ENCODE measurements at places on chromosomes 1 and 21. TPM values are rescaled to one million over a fixed set of nuclear protein-coding genes. Genes with fewer than 3 reads are reported as not detected.

Gene CNR2
- not detected for total RNA-seq

GRCh38 chr21:34933609-34934335 is 115.3 kb downstream of the RUNX1 start:
- H3K4me1 ChIP-seq = no peaks in the 10 kb centered on the region
- H3K4me3 ChIP-seq = no peak overlapping the region
- H3K36me3 ChIP-seq = no peaks in the 10 kb centered on the region
- H3K27me3 ChIP-seq = no peaks in the 10 kb centered on the region
- no peak overlapping the region for H3K27ac ChIP-seq

Gene THEM5
- total RNA-seq = not detected

DNA sequence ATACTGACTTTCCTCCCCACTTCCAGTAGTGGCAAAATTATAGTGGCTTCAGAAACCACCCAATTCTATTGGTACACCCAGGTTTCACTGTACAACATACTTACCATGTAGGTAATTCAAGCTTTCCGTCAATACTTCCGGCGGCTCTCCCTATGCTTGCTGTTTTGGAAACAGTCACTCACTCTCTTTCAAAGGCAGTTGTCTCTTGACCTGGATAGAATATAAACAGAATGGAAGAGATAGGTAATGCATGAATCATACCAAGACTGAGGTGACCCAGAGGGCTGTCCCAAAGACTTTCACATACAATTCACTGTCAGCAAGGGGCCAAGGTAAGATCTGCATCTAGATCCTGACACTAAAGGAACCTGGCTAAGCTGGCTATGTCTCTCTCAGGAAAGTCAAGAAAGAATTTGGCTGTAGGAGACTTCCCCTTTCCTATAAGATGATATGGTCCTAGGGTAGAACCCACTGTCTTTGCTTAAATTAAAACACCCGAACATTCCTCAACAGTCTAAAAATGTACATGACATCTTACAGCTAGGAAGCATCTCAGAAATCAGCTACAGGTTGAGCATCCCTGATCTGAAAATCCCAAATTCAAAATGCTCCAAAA is 59.6 kb downstream of the LUZP1 start:
- no peak for DNase-seq
- H3K4me1 ChIP-seq = no peaks in the 10 kb centered on the region

- H3K4me1 ChIP-seq = no peaks in the 10 kb centered on the region
- H3K27me3 ChIP-seq = no peaks in the 10 kb centered on the region
- H3K36me3 ChIP-seq = no peaks in the 10 kb centered on the region
- no peak overlapping the region for H3K4me3 ChIP-seq
- no peak overlapping the region for H3K27ac ChIP-seq
Measured at GRCh38 chr1:9009438-9010370, 16.5 kb downstream of the SLC2A7 start.

Gene AMY1B
- 4.6 TPM for total RNA-seq

- H3K36me3 ChIP-seq = no peaks in the 10 kb centered on the region
- H3K27me3 ChIP-seq = no peaks in the 10 kb centered on the region
- peaks cover 7% of the 10 kb centered on the region for H3K4me1 ChIP-seq
- no peak for DNase-seq
Measured at GRCh38 chr1:223774134-223774814, 61.9 kb downstream of the CAPN2 start.

- H3K36me3 ChIP-seq = no peaks in the 10 kb centered on the region
- H3K4me1 ChIP-seq = no peaks in the 10 kb centered on the region
- DNase-seq = no peak
- H3K27ac ChIP-seq = no peak overlapping the region
- H3K4me3 ChIP-seq = no peak overlapping the region
Measured at GRCh38 chr21:46215436-46216131, 13.0 kb downstream of the LSS start.

Gene CYP4Z1
- total RNA-seq = 0.82 TPM

GRCh38 chr21:44931137-44931500 is 8.7 kb upstream of the SLX9 start:
- H3K27ac ChIP-seq = no peak overlapping the region
- H3K36me3 ChIP-seq = no peaks in the 10 kb centered on the region
- H3K4me3 ChIP-seq = no peak overlapping the region
- H3K27me3 ChIP-seq = peaks cover 16% of the 10 kb centered on the region
- no peaks in the 10 kb centered on the region for H3K4me1 ChIP-seq

Gene BROX
- 28.7 TPM for total RNA-seq

Measured in uterus (tissue), 4 donors.